NCI-H226 (cell line): ENCODE measurements at places on chromosomes 12 and 14.

DNA sequence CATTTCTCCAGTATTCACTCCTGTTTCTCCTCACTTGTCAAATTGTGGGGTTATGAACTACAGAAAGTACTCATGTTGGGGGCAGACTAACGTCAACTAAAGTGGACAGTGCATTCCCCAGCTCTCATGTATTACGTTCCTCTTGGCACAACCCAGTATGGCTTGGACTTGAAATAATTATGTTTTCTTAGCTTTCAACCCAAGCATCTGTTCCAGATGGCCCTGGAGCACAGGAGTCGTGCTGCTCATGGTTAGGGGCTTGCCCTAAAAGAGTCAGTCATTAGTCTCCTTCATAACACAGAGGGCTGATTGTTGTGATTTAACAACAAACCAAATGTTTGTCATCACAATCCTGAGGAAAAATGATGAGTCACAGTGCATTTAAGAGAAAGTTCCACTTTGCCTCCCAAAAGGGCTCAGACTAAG, 154.4 kb downstream of the RPAP3 start:
- no peak for DNase-seq

DNA sequence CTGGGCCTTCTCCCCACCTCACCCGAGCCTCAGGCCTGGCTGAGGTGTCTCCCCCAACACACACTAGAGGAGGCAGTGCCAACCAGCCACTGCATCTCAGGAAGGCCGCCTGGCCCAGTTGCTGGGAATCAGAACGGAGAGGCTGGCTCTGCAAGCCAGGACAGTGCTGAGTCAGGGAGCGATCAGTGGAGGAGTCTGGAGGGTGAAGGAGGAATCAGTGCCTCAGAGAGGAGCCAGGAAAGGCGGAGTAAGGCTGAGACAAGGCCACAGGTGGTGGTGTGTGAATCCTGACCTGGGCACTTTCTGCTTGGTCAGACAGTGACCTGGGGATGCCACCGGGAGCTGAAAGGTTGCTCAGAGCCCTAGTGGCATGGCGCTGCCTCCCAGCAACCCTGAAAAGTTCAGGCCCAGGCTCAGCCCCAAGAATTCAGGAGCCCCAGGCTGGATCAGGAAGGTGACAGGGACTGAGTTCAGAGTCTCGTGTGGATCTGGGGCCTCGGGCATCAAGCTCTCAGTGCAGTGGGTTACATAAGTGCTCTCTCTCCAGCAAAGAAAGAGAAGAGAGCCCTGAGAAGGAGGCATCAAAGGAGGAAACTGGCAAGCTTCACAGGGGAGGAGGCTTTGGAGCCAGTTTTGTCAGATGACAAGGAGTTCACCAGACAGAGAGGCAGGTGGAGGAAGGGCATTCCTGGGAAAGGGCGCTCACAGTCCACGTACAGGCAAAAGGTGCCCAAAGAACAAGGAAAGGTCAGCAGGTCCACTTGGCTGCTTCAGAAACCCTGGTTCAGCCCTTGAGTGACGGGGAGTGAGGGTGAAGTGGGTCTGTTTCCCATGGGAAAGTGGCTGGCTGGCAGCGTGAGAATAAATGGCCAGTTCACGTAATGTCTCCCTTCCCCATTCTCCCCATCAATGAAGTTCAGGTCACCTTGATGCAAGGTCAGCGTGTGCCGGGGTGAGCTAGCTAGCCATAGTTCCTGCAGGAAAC, 87.8 kb downstream of the ZFP36L1 start:
- DNase-seq, result peak; percentile 78

GRCh38 chr12:66258011-66258410, 44.3 kb upstream of the HELB start:
- DNase-seq, result no peak

DNA sequence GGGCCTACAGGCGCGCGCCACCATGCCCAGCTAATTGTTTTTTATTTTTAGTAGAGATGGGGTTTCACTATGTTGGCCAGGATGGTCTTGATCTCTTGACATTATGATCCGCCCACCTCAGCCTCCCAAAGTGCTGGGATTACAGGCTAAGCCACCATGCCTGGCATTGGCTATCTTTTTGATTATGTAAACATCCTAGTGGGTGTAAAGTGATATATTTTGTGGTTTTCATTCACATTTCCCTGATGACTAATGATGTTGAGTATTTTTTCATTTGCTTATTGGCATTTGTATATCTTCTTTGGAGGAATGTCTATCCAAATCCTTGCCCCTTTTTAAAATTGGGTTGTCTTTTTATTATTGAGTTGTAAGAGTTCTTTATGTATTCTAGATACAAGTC, 16.3 kb downstream of the CREBL2 start:
- DNase-seq, result peak; percentile 49

DNA sequence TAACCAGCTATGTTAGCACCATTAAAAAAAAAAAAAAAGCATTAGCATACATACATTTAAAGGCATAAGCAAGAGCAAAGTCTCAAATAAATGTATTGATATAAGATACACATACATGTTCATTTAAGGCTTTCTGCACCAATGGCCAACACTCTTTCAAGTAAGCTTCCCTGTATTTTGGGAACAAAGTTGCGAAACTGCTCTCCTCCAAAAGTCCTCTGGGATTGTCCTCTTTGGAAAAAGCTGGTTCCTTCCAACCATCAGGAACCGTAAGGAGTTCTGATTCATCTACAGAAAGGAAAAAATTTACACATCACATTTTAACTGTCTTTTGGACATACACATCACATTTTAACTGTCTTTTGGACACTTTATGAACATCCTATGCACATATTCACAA, 3.2 kb downstream of the KRR1 start:
- no peak for DNase-seq

- DNase-seq, result no peak
These were observed 10.7 kb upstream of the M6PR start for GRCh38 chr12:8960176-8960575.

DNA sequence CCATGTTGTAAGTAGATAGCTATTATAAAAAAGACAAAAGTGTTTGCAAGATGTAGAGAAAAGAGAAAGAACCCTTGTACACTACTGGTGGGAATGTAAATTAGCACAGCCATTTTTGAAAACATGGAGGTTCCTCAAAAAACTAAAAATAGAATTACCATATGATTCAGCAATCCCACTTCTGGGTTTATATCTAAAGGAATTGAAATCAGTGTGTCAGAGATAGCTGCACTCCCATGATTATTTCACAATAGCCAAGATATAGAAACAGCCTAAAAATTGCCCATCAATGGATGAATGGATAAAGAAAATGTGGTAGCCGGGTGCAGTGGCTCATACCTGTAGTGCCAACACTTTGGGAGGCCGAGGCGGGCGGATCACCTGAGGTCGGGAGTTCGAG, 9.2 kb downstream of the PSMC6 start:
- DNase-seq, result no peak
